ENCODE measurements at places on chromosomes 5 and 9. TPM values are rescaled to one million over a fixed set of nuclear protein-coding genes. Genes with fewer than 3 reads are reported as not detected.
A peak's percentile ranks its signal among the peaks of the same experiment; 100 is the strongest.

- no peaks in the 10 kb centered on the region for H3K27me3 ChIP-seq
- H3K36me3 ChIP-seq = no peaks in the 10 kb centered on the region
- no peak overlapping the region for H3K27ac ChIP-seq
- no peak overlapping the region for H3K4me3 ChIP-seq
- no peak for DNase-seq
- no peaks in the 10 kb centered on the region for H3K4me1 ChIP-seq
These were observed 274.4 kb upstream of the SEMA6A start for GRCh38 chr5:116848954-116849581.

GRCh38 chr5:66810848-66811261 is 214.7 kb downstream of the MAST4 start:
- H3K4me1 ChIP-seq = no peaks in the 10 kb centered on the region
- DNase-seq = no peak
- no peak overlapping the region for H3K4me3 ChIP-seq
- no peak overlapping the region for H3K27ac ChIP-seq
- no peaks in the 10 kb centered on the region for H3K27me3 ChIP-seq

DNA sequence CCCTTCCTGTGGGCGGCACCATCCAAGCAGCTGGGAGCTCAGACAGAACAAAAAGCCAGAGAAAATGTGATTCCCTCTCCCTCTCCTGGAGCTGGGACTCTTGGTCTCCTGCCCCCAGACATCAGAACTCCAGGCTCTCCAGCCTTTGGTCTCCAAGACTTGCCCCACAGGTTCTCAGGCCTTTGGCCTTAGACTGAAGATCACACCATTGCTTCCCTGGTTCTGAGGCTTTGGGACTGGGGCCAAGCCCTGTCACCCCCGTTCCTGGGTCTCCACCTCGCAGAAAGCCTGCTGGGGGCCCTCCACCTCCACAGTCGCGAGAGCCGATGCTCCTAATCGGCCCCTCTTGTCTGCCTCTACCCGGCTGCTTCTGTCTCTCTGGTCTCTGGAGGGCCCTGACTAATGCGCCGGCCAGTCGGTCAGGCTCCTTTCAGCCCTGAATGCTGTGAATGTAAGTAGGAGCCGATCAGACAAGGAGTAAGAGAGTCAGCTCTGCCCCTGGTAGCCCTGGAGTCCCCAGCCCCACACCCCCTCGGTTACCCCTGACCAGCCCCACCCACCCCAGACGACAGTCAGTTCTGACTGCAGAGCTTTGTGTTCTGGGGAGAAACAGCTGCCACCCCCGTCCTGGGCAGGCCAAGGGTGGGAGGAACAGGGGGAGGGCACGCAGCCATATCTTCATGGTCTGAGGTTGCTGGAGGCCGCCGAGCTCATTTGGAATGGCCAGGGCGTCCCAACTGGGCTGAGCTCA is 57.5 kb downstream of the VAV2 start:
- DNase-seq = no peak
- no peaks in the 10 kb centered on the region for H3K27me3 ChIP-seq
- H3K4me3 ChIP-seq = no peak overlapping the region
- H3K4me1 ChIP-seq = no peaks in the 10 kb centered on the region
- peak overlapping the region; percentile 37 for H3K27ac ChIP-seq

Gene TXNDC8
- not detected for total RNA-seq

Gene C5orf58
- not detected for total RNA-seq

All from uterus (tissue), 4 donors.